ENCODE measurements at places on chromosomes 1 and 21.

DNA sequence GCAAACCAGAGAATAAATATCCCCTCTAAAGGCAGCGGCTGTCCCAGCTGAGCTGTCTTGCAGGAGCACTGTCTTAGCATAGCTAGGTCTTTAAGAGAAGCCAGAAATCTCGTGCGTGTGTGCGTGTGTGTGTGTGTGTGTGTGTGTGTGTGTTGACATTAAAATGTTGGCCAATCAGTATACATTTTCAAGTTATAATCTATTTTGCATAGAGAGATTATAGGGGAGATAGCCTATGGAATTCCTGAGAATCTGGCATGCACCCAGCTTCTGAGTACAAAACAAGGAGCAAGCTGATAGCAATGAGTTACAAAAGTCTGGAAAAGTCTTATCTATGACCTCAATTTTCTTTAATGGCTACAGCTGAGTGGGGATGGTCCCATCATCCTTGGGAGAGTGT, 17.7 kb downstream of the METTL13 start:
- no peak for DNase-seq

GRCh38 chr1:220809704-220810103, 23.0 kb downstream of the MTARC1 start:
- DNase-seq, result no peak

DNA sequence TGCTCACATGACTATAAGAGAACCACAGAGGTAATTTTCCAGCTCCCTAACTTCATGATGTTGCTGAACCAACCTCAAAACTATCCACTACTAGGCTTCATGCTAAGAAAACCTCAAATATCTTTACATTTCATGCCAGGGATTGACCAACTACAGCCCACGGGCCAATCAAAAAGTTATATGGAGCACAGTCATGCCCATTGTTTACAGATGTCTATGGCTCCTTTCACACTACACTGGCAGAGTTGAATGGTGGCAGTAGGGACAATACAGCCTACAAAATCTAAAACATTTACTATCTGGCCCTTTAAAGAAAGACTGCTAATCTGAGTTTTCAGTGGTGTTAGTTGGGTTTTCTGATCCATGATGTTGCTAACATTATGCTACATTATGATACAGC, 154.8 kb downstream of the TM2D1 start:
- DNase-seq, result no peak

DNA sequence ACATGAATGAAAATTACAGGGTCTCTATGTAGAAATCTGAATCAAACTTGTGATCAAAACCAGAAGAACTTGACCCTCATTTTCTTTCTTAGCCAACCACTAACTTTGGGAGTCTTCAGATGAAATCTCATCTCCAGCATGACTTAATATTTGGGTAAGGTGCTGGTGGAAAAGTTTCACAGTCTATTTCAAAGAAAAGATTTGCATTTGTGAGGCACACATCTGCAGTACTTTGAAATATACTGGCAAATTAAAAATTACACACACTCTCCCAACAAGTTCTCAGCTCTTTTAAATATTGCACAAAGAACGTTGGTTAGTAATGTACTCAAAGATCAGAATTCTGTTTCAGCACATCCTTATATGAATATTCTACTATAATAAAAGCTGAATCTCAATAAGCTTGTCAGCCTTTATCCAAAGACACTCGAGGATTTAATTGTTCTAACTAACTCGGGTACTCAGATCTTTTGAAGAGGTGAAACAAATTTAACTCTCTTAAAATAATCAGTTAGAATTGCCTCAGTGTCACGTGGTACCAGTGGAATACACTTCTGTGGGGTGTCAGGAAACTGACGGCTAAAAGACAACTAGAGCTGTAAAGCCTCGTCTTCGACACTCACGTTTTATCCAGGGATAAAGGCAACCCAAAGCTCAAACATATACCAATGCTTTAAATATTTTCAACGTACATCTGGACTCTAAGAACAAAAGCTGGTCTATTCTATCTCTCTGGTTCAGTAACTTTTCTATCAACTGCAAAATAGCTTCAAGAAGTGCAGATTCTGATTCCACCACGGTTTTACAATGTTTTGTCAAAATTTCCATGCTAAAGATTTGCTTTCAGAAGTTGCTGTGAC, 19.0 kb downstream of the SAMSN1 start:
- DNase-seq, result no peak

DNA sequence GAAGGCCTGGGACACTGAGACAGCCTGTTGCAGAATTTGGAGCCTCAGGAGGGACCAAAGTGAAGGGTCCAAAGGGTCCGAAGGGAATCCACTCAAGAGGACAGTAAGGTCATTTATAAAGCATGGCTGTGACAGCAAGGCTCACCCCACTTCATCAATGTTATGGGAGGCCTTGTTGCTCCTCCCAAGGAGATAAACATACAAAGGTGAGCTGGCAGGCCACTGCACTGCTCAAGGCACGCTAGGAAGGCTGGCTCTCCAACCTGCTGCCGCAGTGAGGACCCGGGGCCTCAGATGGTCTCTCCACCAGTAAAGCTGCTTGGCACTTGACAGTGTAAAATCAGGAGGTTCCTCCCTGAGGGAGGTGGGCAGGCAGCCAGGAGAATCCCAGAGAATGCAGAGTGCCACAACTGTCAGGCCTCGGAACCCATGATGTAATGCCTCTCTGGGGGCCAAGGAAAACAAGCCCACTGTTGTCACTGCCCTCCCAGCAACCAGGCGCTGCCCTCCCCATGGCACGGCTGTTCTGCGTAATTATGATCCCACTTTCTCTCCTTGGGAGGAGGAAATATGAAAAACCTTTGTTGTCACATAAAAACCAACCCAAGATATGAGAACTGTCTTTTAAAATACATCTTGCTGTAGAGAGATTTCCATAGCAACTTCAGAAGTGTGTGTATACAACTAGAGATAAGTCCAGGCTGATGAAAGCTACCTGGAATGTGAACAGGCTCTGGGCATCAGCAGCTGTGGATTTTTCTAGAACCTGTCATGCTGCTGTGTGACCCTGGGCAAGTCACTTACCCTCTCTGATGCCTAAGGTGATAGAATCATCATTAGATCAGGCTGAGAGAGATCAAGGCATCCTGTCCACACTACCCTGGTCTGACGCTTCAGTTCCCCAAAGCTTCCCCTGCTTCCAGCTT, 102.5 kb downstream of the KCNN3 start:
- peak; percentile 38 for DNase-seq

DNA sequence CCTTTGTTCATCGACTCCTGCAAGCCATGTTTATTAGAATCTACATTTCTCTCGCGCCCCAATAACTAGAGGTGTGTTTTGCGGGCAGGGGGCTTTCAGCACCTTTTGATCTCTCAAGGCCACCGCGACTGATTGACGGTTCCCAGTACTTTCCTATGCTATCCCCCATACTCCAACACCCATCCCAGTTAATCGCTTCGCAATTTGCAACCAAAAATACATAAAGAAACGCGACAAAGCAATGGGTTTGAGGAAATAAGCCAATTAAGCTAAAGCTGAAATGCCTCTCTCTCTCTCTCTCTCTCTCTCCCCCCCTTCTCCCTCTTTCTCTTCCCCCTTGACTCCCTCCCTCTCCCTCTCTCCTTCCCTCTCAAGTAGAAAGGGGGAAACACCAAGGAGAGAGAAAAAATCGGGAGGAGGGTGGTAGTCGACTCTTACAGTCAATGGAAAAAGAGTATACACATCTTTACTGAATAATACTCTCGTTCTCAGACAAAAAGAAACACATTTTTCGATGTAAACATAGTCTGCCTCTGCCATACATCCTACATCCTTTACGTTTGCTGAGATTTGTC, 128.0 kb upstream of the DPYD start:
- DNase-seq, result no peak

DNA sequence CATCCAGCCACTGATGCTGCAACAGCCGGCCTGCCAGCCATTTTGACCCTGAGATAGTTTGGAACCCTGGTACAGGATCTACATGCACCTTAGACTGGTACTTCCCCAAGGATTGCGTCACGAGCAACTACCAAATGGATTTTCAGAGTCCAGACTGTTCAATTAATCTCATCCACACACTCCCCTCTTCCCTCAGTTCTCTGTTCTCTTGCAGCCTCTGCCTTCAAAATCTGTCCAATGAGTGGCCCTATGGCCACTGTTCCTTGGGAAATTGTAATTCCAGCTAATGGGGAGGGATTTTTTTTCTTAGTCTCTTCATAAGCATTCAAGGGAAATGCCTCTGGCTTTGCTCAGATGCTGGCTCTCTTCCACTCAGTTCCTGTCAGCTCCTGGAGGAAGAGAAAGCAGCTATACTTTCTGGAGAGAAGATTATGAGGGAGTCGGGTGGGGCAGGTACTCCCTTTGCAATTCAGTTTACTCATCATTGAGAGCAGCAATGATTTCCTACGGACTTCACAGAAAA, 19.8 kb upstream of the UAP1 start:
- DNase-seq, result no peak

GRCh38 chr1:8363186-8363766, 45.4 kb downstream of the SLC45A1 start:
- DNase-seq, result no peak

GRCh38 chr21:41289431-41289830, 27.2 kb upstream of the FAM3B start:
- DNase-seq, result no peak

DNA sequence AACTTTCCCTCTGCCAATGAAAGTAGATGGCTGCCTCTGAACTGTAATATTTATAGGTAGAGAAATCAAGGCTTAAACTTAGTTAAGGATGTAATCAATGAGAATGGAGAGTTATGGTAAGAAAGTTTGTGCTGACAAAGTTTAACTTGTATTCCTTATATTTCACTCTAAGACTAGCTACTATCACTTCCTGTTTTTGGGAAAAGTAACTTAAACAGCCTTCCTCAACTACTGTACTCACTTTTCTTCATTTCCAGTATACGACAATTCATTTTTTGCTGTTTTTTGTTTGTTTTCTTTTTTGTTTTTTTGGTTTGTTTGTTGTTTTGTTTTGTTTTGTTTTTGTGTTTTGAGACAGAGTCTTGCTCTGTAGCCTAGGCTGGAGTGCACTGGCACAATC, 3.7 kb downstream of the RGS18 start:
- DNase-seq, result no peak

DNA sequence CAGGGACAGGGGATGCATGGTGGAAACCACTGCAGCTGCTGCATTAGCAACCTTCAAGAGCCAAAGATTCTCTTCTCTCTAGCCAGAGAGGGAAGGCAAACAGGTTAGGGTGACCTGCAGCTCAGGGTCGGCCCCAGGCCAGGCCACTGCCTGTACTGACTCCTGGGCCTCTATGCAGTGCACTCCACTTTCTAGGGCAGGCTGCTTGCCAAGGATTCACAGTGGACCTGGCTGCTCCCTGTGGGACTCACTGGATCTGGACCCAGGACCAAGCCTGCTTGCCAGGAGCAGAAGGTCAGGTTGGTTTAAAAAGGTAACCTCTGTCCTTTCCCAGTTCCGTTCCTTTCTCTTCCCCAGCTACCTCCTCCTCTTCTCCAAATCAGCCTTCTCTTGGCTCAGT, 52.4 kb downstream of the HIVEP3 start:
- no peak for DNase-seq

DNA sequence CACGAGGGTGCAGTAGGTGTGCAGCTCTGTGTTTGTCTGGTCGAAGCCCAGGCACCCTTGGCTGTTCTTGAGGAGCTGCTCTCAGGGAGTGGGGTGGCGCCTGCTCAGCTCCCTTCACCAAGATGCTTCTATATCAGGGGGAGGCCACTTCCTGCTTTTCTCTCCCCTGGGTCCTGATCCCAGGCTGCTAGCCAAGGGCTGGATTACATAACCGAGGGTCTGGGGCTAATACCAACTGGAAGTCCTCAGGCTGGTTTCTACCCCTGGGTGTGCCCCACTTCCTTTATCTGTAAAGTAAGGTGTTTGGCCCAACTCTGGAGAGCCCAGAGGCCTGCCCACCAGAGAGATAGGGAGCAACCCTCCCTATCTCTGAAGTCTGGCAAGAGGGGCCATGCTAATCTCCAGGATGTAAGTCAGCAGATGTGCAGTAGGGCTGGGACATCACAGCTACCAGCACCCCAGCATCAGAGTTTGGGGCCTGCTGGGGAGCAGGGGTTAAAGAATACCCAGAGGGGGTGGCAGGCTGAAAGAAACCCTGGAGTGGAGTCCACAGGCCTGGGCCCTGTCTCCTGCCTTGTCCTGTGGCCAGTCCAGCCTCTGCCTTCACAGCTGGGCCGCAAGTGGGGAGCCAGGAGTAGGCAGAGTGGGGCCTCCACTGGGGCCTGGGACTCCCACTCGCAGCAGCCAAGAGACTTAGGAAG, 2.1 kb downstream of the SELENBP1 start:
- DNase-seq, result no peak

DNA sequence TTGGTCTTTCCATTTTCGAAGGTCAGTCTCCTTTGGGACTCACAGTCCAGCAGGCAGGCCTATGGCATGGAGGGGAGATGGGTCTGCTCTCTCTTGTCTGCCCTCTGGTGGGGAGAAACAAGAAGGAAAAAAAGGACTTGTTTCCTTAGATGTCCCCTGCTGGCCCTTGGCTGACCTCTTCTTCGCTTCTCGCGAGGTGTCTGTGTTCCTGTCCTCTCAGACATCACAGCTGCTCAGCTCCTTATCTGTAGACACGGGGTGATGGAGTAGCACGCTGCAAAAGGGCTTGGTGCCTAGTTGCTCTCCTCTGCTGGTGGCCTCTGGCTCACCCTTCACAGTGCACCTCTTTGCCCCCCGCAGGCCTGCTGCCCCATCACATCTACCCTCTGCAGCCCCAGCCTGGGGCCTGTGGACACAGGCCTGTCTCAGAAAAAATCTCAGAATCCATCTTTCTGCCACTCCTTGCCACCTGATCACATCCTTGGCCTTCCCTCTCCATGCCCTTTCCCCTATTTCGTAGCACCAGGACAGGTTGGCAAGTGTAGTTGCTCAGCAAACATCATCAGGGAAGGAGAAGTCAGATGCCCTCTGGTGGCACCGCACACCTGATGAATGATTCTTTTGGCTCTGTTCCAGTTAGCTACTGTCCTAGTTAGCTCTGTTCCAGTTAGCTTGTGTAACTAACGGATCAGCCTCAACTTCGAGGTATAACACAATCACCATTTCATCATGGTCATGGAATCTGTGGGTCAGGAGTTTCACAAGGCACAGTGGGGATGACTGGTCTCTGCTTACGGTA, 18.7 kb upstream of the AK2 start:
- peak; percentile 82 for DNase-seq

DNA sequence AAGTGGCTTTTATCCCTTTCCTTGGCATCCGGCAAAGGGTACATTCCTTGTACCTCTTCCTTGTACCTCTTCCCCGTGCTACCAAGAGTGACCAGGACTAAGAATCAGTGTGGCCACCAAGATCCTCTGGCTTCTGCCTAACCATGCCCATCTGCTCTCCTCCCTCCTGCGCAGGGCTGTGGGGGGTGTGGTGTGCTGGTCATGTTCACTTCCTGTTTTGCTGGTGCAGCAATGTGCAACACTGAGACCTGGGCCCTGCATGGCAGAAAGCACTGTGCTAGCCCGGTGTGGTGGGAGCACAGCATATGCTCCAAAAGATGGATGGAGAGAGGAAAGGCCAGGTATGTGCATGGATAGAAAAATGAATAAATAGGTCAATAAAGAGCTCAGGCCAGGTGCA, 33.3 kb upstream of the TENT5C start:
- DNase-seq, result no peak
